ENCODE measurements at places on chromosomes 11 and 22.
A peak's percentile ranks its signal among the peaks of the same experiment; 100 is the strongest.

GRCh38 chr11:560305-561147 is at the start of the genes LMNTD2 and RASSF7:
Gene LMNTD2 (minus strand): TSS chr11:560738. CDS start chr11:560716, 22 bp downstream.
Gene RASSF7 (plus strand): TSS chr11:560970. CDS start chr11:561769, 799 bp downstream.
- DNase-seq, result peak; percentile 96

- DNase-seq, result no peak
Observed at GRCh38 chr11:131893103-131893890, 522.9 kb downstream of the NTM start.

- DNase-seq, result no peak
Observed at GRCh38 chr11:124896071-124896750, 1.5 kb downstream of the ROBO4 start.

DNA sequence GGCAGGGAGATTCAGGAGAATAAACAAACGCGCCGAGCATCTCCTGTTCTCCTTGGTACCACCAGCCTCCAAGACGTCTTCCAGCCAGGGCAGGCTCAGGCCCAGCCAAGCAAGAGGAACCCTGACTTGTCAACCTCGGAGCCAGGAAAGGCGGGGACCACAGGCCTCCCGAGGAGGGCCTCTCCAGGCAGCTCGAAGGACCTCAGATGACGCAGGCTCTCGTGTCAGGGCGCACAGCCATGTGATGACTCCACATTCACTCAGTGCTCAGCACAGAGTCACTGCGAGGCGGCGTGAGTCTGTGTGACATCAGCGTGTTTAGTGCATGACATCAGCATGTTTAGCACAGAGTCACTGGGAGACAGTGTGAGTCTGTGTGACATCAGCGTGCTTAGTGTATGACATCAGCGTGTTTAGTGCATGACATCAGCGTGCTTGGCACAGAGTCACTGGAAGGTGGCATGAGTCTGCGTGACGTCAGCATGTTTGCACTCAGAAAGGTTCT is 241.4 kb downstream of the BRD1 start:
- peak; percentile 9 for DNase-seq

DNA sequence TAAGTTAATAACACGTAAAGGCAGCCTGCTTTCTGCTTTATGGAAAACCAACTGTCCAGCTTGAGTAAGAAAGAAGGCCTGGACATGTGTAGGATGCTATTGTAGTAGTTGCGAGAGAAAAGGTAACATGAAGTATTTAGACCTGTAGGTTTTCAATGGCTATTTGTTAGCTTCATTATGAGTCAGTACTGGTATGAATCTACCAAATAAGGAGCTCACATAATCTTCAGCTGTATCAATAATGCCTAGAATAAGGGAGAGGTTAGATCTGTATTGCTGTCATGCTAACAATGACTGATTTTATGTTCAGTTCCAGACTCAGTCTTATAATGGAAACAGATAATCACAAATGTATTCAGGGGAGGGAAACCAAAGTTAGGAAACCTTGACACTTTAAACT is 550.3 kb downstream of the CNTN5 start:
- DNase-seq, result no peak

DNA sequence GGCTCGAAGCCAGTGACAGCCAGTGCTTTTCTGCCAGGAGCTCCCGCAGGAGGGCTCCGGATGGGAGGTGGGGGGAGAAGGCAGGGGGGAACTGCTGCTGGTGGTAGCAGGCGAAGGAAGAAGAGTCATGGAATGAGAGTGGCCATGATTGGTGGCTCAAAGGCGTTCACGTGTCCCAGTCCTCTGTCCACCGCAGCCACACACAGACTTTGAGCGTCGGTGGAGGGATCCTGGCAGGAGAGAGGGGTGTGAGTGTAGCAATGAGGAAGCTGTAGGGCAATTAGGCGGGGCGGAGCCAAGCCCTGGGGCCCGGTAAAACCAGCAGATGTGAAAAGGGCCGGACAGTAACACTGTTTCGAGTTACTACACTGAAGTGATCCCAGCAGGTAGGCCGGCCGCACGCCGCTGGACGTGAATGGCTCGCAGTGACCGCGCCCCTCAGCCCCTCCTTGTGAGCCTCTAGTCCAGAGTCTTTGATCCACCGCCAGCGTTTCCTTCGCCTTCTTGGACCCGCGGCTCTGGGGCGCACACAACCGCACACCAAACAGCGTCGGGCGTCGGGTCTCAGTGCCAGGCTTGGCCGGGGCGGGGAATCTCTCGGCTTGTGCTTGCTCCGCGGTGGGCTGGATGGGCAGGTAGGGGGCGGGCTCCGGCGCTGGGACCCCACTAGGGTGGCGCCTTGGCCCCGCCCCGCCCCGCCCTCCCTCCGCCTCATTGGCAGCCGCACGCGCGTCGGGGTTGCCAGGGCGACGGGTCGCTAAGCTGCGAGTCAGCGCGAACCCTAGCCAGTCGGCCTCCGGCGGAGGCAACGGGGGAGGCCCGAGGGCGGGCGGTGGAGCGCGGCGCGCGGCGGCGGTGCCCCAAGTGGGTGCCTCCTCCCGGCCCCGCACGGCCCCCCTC is at the start of gene LRRC10B:
LRRC10B (plus strand) TSS at position 788 of the 900 bp plus-strand sequence. CDS start 250 bp downstream, outside the sequence.
- DNase-seq, result peak; percentile 47

GRCh38 chr11:77590194-77590782 is 535 bp downstream of the AQP11 start:
- peak; percentile 17 for DNase-seq

DNA sequence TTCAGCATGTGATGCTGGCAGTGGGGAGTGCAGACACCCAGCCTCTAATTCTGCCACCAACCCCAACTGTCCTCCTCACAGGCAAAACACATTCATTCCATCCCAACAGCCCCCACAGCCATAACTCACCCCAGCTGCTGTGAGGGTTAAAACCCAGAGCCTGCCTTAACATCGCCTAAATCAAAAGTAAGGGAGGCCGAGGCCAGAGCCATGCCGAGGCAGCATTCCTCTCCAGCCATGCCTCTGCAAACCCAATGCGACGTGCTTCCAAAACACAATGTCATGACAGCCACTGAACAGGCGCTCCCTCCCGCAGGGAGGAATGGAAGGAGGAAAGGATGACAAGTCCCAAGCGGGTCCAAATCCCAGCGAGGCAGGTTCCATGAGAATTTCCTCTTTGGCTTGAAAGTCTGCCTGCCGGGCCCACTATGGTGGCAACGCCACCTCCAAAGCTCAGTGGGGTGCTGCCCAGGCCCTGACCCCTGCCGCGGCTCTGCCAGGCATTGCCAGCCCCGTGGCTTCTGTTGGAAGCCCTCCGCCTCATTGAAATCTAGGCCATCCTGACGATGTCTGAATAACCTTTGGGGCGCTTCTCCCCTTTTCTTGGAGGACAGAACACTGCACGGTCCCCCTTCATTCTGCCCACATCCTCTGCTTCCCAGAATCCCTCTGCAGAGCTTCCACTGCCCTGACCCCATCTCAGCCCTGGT is 472.3 kb downstream of the BRD1 start:
- no peak for DNase-seq

DNA sequence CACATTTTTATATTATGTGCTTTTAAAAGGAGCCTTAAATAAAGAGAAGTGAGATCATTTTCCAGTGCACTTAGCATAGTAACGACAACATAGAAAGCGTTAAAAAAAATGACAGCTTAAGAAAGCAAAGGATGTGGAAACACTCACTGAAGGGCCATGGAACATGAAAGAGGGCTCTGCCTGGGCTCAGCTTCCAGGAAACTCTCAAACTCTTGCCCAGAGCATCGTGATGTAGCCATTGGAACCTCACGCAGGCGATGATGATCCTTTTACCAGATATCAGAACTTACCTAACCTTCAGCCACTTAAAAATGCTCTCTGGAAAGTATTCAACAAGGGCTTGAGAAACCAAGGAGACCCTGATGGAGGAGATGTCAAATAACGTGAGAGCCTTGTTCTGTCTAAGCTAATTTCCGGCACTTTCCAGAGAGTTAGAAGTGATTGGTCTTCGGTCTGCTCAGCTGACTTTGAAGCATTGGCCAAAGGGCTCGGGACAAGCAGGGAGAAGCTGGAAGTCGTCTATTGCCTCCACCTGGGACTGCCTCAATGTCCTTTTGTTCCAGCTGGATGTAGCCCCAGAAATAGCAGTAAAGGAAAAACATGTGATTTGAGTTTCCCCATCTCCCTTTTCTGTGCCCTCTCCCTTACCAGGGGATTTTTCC is 21.5 kb upstream of the ETS1 start:
- DNase-seq, result no peak

GRCh38 chr11:118640332-118641154 is 33.1 kb downstream of the PHLDB1 start:
- DNase-seq, result no peak

GRCh38 chr11:76978818-76979217 is 55.4 kb upstream of the B3GNT6 start:
- no peak for DNase-seq

DNA sequence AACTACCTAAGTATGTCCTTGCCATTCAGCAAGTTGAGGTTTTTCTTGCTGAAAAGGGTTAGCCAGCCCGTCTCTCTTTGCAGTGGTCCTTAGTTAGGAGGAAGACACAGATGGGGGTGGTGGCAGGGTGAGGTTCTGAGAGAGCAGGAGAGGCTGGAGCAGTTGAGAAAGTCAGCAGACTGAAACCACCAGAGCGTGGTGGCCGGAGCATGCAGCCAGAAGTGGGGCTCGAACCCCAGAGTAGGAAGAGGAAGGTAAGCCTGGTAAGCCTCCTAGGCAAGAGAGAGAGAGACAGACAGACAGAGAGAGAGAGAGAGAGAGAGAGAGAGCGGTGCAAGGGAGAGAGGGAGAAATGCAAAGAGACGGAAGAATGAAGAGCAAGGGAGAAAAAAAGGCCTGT is 9.2 kb upstream of the SCN4B start:
- no peak for DNase-seq

- no peak for DNase-seq
Observed at GRCh38 chr11:126483621-126484195, 128.2 kb downstream of the ST3GAL4 start.

DNA sequence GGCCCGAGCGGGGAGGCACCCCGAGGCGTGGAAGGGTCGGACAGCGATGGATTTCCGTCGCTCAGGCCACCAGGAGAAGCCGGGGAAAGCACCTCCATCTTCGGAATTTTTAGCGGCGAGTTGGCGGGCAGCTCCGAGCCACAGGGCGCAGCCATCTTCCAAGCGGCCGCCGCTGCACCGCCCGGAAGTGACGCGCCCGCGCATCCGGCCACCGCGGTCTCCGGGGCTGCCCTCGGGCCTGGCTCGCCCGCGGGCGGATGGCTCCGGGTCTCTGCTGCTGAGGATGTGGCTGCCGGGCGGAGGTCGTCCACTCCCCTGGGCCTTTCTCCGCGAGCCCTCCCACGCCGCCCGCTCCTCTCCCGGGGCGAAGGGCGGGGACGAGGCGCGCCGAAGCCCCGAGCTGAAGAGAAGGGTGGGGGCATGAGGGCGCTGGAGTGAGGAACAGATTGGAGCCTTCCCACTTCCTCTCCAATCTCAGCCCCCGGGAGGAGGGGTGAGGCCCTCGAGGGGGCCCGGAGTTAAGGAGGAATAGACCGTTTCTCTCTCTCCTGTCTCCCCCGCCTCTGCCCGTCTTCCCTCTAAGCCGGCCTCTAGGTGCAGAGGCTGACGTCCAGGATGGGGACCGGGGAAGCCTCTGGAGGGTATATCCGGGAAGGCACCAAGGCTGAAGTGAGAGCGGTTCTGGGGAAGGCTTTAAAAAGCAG is at the start of gene MSANTD2:
MSANTD2 (minus strand) TSS at position 181 of the 704 bp plus-strand sequence; CDS start at position 155, 26 bp downstream.
- peak; percentile 78 for DNase-seq

- no peak for DNase-seq
Observed at GRCh38 chr11:78257654-78258053, 68.9 kb downstream of the USP35 start.

GRCh38 chr11:60672255-60672654 is 27.2 kb upstream of the MS4A8 start:
- DNase-seq, result no peak

DNA sequence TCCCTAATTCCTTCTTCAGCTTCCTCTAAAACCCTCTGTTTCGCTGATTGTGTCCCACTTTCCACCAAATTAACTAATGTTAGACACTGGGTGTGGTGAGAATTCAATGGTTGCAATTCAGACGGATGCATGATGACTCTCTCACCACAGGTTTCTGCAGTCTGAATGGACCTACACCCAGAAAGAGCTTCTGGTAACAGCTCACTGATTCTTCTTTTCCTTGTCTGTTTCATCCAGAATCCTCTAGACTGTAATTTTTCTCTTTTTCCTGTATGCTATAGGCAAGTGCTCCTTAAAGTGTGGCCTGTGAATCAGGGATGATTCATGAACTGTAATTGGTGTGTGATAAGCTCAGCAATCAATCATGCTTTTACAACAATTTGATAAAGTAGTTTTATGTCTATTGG is 18.1 kb downstream of the MMP10 start:
- DNase-seq, result no peak

DNA sequence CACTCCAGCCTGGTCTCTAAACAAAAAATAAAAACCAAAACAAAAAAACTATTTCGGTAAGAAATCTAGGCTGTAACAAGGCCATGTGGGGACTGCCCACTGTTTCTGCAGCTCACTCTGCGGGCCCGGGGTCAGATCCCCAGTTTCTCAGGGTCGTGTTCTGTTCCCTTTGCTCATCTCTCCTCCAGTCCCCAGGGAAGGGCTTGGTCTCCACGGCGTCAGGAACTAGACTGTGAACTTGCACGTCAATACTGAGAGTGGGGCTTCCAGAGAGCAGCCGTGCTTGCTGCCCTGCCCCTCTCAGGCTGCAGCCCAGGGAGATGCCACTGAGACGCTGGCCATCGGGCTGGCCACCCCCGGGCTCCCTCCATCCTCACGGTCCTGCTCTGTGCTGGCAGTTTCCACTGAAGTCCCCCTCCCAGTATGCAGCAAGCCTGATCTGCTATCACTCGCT is 33.7 kb upstream of the MOB2 start:
- DNase-seq, result no peak

DNA sequence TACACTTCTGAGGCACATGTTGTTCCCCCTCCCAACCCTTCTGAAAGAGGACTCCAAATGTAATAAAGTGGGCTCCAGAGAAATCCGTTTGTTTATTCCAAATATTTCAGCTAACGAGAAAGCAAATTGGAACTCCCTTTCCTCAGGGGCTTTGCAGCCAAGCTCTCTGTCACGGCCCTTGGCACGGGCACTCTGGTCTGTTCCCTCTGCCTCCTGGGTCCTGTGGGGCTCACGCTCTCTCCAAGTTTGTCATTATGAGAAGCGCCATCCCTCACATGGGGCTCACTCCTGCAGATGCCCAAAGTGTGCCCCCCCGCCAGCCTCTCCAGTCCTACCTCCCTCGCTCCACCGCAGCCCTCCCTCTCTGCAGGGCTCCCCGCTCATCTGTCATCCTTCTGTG is 125.4 kb upstream of the POU2AF2 start:
- no peak for DNase-seq

- DNase-seq, result no peak
Observed at GRCh38 chr11:10906521-10906920, 48.7 kb upstream of the ZBED5 start.

GRCh38 chr22:17159504-17159951 is 451 bp upstream of the HDHD5 start:
- peak; percentile 80 for DNase-seq

GRCh38 chr11:111439901-111440300 is 60.8 kb upstream of the POU2AF1 start:
- no peak for DNase-seq

DNA sequence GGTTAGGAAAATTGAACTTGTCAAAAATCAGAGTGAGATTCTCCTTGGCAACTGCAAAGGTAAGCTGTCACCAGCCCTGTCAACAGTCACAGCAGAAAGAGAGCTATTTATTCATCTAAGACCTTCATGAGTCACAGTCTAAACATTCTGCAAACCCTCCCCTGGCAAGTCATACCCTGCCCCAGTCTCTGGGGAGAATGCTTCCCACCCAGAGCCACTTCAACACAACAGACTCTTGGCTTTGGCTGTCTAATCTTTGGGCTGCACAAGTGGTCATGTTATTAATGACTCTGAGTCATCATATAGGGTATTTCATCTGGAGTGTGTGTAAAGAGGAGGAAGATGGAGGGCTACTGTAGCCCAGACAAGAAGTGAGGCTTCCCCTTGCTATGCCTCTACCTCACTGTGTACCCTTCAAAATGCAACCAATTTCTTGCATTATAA is 153.4 kb downstream of the CCDC34 start:
- no peak for DNase-seq

GRCh38 chr11:5196067-5196466 is 4.4 kb downstream of the OR51V1 start:
- DNase-seq, result no peak

All from activated naive CD4-positive, alpha-beta T cell treated with anti-CD3 and anti-CD28 coated beads, Interleukin-2, amount 50 U/mL, for 16 hours (primary cell).